ENCODE measurements at places on chromosomes 2 and 18.

DNA sequence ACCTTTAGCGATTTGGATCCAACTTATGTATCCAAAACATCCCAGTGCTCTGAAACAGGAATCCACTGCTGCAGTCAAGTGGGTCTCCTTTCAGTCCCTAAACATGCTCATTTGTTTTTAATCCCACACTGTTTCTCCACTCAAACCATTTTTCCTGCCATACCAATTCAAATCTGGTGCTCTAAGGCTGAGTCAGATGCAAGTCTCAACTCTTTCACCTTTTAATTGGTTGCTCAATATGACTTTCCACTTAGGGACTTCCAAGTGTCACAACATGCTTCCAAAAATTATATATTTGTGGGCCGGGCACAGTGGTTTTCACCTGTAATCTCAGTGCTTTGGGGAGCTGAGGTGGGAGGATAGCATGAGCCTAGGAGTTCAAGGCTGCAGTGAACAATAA is 113.4 kb upstream of the TANK start:
- no peak for DNase-seq

DNA sequence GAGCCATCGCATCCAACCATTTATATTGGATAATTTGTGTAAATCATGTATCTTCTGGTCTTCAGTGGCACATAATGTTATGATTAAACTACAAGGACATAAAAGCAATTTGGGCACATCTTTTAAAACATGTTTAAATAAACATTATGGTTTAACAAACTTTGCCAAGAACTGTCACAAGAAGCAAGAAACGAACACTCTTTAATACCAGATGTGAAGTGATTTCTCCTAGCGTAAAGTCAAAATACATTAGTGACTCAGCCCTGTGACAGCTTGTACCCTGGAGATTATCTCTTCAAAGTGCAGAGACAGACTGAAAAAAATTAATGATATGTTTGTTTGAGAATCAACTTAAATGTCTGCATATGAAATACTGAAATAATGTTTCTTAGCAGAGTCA is 39.9 kb downstream of the DSEL start:
- no peak for DNase-seq

DNA sequence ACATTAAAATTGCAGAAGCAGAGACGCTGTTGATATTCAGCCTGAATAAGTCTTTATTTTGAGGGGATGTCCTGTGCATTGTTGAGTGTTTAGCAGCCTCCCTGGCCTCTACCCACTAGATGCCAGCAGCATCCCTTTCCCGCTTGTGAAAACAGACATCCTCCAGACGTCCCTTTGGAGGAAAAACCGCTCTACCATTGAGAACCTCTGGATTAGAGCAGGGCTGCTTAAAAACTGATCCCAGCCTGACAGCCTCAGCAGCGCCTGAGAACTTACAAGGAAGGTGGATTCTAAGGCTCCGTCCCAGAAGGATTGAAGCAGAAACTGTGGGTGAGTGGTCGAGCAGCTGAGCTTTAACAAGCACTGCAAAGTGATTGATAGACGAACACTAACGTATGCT is 349.7 kb downstream of the CYRIA start:
- DNase-seq: no peak

- no peak for DNase-seq
These were observed 239.9 kb downstream of the PAX3 start for GRCh38 chr2:222058819-222059445.

DNA sequence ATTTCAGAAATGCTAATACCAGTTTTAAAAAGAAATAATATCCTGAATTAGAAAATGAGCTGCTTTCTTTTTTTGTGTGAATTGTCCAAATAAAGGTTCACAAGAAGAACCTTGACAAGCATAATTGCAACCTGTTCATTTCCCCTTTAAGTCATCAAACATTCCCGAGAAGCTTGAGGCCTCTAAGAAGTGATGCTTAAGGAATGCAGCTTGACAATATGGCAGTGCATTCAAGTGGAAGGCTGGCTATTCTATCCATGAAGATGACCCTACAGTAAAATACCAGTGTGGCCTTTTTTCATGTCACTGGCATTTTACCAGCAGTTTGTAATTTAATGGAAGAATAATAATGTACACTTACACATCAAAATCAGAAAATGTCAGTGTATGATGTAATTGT is 216.7 kb downstream of the CTNNA2 start:
- DNase-seq: no peak

- DNase-seq: no peak
These were observed 46.7 kb upstream of the STK17B start for GRCh38 chr2:196218106-196218505.

- no peak for DNase-seq
These were observed 42.0 kb upstream of the MSH2 start for GRCh38 chr2:47360927-47361326.

DNA sequence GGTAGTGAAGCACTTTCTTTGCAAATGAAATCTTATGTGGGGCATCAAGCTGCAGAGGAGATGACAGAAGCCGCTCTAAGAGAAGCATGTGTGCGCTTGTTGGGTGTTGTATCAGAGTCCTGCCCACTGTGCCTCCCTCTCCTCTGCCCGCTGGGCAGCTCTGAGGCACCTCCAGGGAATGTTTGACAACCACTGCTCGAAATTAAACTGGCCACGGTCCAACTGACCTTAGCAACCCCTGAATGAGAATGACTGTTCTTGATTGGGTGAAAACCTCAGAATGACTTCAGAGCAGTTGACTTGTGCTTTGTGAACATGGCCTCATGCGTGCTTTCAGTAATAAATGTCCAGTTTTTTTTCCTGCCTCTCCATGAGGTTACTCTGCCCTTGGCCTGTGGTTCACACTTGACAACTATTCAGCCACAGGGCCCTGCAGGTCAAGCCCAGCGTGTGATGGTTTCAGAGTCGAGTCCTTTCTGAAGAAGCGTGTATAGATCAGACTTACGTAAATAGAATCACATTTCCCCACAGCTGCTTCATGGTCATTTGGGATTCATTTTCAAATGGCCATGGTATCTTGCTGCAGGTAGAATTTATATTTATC is 94.9 kb downstream of the SLC4A3 start:
- no peak for DNase-seq

DNA sequence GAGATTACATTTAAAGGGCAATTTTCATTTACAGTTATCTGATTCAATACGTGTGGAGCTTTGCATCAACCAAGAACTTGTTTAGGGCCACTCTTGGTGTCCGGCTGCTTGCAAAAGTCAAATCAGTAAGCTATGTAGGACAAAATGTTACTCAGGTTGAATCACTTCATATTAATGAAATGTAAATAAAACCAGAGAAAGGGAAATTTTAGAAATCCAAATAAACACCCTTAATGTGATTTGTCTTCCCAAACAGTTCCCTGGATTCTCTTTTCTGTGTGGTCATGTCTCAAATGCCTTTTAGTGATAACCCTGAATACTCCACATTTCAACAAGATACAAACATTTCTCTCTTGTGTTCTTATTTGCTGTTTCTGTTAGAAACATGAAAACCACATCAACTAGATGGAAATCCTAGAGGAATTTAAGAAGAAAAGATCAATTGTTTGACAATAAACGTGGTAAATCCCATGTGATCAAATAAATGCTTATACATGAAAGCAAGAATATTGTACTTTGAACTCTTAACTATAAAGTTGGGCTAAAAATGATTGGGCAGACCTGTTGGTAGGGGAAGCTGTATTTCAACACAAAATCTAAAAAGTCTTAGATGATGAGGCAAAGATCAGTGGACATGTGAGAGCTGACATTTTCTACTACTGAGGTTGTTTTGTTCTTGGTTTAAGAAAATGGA is 101.3 kb downstream of the CDC42EP3 start:
- DNase-seq: no peak

DNA sequence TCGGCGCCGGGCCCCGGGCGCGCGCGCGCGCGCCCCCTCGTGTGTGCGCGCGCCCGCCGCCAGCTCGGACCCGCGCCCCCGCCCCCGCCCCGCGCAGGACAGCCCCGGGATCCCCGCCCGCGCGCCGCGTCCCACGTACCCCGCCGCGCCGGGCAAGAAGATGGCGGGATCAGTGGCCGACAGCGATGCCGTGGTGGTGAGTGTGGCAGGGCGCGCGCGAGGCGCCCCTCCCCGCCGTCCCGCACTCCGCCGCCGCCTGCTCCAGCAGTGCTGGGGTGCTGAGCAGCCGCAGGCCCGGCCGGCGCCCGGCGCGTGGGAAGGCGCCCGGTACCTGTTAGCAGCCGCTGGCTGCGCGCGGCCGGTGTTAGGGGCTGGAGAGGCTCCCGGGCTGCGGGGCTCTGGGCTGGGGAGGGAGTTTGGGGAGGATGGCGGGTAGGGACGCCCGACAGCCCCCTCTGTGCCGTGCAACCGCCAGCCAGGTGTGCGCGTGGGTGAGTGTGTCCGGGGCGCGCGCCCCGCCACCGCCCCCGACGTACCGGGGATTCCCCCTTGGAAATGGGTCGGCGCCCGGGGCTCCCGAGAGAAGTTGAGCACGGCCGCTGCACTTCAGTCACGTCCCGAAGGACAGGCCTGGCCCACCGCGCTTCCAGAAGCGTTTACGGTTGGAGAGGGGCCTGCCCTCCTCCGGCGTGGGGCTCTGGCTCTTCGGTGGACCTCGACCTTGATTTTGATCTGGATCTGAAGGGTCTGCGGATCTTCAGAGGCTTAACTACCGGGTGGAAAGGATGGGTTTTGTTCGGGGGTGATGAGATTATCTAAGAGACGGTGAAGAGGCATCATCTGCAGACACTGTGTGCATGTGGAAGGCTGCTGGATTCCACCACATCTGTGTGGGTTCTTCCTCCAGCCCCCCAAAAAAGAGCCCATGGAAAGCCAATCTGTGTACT is 697 bp downstream of the LGALSL start:
- peak; percentile 55 for DNase-seq

- no peak for DNase-seq
These were observed 12.6 kb upstream of the PKDCC start for GRCh38 chr2:42035241-42035640.

GRCh38 chr2:237281836-237282306 is 132.1 kb downstream of the COL6A3 start:
- no peak for DNase-seq

GRCh38 chr2:162465430-162465829 is 121.5 kb downstream of the GCA start:
- no peak for DNase-seq

DNA sequence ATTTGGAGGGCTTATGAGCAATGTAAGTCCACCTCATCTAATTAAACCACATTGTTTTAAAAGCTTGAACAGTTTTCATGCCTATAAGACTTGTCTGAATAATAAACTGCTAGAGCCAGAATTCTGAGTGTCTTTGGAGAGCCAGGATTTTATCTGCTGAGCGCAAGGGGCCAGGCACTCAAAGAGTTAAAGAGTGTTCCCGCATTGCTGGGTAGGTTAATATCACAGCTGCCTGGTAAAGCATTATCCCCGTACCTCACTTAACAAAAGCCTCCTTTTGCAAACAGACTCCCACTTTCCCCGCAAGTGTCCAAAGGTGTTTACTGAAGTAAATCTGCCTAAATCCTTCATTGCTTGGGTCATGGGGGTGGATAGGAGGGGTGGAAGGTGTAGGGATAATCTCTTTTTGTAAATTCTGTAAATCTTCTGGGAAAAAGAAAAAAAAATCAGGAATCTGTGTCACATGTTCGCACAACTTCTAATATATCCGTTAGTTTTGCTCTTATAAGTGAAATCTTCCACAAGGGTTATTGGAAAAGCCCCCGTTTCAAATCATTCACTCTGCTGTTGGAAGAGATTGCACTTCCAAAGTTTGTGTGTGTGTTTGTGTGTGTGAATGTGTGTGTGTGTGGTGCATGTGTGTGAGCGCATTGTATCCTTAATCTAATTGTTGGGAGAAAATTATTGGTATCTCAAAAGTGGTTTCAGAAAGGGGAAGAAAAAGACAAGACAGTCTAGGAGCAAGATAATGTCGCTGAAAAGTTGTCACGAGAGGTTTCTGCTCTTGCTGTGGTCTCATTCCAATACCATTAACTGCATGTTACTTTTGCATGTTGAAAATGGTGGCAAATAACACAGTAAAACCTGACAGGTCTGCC is 10.7 kb downstream of the ZEB2 start:
- DNase-seq: no peak

- no peak for DNase-seq
These were observed 40.0 kb downstream of the STAT1 start for GRCh38 chr2:190973726-190974628.

DNA sequence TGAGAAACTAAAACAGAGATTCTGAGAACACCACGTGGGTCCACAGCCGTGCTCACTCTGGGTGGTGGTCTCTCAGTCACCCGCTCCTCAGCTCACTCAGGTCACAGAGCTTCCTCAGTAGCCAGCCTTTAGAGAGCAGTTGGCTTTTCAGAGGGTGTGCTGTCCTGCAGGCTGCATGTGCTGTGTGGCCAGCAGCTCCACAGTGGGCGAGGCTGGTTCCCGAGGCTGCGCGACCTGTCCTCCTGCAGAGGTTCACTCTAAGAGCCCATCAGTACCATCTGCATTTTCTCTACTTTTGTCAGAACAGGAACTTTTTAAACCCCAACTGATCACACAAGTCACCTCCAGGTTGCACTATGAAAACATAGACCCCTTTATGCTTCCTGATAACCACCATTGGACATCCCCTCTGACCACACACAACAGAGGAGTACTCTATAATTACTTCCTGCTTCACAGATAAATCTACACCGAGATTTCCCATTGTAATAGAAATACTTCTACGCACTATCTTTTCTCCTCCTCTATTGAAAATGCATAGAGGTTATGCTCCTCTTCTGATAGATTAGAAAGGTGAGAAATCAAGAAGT is 93.1 kb downstream of the GYPC start:
- no peak for DNase-seq

GRCh38 chr2:39093218-39093898 is 27.5 kb downstream of the SOS1 start:
- no peak for DNase-seq

DNA sequence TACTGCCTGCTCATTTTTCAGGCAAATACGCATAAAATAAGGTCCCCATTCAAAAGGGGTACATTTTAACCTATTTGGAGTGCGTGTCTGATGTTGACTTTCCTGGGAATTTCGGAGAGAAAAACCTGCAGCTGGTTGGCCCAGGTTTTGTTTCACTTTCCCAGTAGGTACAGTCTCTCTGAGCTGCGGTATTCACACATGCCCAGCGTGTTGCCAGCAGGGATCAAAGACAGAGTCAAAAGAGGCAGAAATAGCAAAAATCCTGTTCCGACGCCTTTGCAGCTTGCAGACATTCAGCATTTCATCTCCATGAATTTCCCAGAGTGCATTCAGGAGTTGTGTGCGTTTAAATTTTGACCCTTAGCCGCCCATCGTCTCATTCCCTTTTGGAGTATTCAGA is 855.4 kb upstream of the CELF4 start:
- no peak for DNase-seq
